Brain pericyte (primary cell): ENCODE measurements at places on chromosomes 5 and 9.

- no peak for DNase-seq
Measured at GRCh38 chr5:63981864-63982263, 19.6 kb upstream of the HTR1A start.

DNA sequence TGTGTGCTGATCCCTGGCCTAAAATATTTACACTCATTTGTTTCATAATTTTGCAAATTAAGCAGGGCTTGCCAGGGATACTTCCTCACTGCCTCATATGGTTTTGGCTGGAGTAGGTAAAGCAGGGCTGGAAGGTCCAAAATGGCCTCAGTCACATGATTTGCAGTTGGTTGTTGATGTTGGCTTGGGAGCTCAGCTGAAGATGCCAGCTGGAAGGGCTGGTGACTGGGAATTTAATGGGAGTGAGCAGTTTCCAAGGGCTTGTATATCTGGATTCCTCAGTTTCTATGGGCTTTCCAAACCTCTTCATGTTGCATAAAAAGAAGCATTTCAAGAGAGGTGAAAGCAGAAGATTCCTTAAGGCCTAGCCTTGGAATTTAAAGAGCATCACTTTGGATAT is 729.3 kb downstream of the CDH18 start:
- DNase-seq = no peak

- DNase-seq = no peak
Measured at GRCh38 chr5:88045931-88046461, 222.6 kb downstream of the TMEM161B start.

DNA sequence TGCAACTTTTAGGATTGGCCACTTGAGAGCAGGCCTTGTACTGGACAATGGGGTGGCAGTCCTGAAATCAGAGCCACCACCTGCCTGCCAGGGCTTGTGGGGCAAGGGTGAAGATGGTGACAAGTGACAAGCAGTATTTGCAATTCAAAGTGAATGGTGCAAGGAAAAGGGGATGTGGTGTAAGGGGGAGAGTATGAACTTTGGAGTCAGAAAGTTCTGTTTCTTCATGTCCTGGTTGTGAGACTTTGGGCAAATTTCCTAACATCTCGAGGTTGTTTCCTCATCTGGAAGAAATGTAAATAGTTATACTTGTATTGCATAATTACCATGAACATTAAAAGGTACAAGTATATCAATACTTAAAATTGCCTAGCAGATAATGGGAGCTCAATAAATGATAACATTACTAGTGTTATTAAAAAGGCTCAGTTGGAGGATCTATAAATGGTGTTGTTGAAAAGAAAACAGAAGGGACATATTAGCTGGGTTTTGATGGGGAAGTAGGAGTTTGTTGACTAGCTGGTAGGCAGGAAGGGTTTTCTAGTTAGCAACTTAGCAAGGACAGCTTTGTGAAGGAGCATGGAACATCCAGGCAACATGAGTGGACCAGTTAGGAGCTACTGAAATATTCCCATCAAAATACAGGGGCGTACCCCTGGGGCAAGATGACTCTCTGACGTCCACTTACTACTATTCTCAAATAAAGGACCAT is 21.3 kb upstream of the MEGF9 start:
- DNase-seq = no peak

GRCh38 chr5:179272326-179273072 is 72.8 kb downstream of the ADAMTS2 start:
- DNase-seq = no peak

DNA sequence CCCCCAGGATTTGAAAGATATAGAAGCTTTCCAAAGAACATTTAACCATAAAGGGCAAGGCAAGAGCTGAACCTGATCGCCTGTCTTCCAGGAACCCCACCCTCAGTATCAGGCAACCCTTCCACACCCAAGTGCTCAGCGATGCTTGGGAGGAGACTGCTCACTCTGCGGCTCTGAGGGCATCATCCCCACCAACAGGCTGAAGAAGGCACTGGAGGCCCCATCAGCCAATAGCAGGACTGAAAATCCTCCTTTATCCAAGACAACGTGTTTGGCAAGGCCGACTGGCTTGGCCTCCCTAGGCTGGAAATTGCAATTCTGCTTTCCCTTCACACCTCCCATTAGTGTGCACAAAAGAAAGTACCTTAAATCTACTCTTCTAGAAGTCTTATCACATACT is 1.4 kb upstream of the PPP2CA start:
- DNase-seq = no peak

GRCh38 chr5:25094219-25094618 is 449.4 kb upstream of the CDH10 start:
- DNase-seq = no peak

- no peak for DNase-seq
Measured at GRCh38 chr5:80864706-80865435, 95.3 kb upstream of the RASGRF2 start.

DNA sequence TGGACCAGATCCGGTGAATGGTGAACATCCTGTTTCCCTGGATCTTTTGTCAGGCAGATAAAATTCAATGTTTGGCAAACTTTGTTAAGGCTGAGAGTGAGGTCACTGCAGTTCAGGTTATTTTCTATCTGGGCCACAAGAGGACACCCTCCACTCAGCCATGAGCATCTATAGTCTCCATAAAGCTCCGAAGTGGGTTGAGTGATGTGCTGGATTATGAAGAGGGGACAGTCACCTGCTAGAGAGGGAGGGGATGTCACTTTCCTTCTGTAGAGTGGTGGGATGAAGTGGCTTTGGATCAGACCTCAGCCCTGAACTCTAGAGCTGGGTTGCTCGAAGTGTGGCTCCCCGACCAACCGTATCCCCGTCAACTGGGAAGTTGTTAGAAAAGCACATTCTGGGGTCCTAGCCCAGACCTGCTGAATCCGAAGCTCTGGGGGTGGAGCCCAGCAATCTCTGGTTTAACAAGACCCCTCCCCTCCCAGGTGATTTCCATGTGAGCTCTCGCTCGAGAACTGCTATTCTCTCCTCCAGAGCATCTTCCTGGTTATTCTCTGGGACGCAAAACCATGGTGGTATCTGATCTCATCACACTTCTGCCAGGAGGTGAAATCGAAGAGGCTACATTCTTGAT is 31.8 kb upstream of the FGF1 start:
- DNase-seq = no peak

- DNase-seq = no peak
Measured at GRCh38 chr5:151238303-151238741, 14.4 kb upstream of the CCDC69 start.

- no peak for DNase-seq
Measured at GRCh38 chr5:151637676-151638075, 46.5 kb upstream of the FAT2 start.

GRCh38 chr5:30040488-30041118 is 1152.9 kb upstream of the CDH6 start:
- peak; percentile 44 for DNase-seq

- DNase-seq = no peak
Measured at GRCh38 chr5:62284946-62285891, 20.8 kb upstream of the KIF2A start.

DNA sequence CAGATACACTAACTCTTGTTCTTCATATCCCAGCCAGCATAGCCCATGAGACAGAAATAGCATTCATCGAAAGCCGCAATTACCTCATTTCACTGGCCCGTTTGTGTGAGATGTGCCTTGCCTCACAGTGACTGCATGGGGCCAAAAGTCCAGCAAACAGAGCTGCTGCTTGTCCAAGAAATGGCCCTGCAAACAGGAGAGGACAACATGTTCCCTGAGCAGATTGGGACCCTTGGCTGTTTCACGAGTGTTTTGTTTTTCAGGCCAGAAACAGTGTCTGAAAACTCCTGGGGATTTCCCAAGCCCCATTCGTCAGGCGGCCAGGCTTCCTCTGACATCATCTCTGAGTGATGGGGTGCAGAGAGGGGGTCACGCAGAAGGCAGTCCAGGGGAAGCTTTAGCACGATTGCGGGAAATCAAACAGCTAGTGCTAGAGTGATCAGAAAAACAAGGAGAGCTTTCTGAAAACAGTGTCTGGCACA is 503.6 kb upstream of the PAPPA start:
- DNase-seq = peak; percentile 87

DNA sequence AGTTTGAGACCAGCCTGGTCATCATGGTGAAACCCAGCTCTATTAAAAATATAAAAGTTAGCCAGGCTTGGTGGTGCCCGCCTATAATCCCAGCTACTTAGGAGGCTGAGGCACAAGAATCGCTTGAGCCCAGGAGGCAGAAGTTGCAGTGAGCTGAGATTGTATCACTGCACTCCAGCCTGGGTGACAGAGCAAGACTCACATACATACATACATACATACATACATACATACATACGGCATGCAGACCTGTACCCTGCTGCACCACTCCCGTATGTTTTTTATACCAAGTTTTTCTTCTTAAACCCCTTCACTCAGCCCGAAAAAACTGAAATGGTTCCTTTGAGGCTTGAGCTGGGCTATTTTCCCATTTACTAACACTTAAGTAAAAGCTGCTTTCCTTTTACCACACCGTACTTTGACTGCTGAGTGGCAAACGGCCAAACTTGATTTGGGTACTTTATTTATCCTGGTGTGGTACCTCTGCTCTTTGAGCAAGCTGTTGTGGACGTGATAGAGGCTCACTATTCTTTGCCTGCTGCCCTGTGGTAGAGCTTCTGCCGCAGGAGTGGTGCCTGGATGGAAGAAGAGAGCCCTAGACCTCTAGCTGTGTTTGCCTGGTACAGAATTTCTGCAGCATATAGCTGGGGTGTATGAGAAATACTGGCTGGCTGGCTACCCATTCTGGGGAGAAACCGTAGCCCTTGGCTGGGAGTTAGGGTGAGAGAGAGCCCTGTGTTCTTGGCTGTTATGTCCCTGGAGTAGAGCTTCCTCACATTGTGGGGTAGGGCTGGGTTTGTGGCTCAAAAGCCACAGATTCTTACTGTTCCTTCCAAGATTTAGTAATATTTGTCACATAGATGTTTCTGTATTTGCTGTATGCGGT is 19.4 kb downstream of the IPO11 start:
- DNase-seq = no peak

DNA sequence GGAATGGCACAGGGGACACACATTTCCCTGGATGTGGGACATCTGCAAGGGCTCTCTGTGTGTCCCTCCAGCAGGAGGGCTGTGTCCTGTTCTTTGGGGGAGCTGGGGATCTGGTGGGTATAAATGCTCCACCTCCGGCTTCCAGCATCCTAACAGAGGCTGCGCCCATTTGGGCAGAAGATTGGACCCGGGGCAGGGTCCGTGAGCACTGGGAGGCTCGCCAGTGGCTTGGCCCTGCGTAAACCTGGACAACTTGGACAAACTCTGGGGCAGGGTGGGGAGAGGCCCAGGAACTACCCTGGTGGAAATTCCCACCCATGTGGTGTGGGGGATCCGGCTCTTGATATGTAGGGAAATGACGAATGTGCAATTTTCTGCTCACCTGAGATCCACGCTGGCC is 80.9 kb downstream of the GADD45G start:
- no peak for DNase-seq

DNA sequence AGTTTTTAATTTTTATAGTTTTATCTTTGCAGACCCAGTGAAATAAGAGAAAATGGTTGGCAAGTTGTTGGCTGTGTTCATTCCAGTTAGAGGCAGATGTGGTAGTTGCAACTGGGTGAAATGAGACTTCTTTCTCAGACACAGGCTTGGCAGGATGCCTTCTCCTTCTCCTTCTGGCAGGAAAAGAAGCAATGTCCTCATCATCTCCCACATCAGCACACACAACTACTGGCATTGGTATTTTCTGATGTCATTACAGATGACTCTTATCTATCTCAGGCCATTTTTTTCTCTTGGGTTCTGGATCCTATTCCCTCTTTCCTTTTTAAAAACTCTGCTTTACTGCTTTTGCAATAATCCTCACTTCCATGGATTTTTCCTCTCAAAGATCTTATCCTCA is 103.3 kb upstream of the EDIL3 start:
- DNase-seq = no peak

- no peak for DNase-seq
Measured at GRCh38 chr5:68710514-68710913, 383.3 kb upstream of the SLC30A5 start.

DNA sequence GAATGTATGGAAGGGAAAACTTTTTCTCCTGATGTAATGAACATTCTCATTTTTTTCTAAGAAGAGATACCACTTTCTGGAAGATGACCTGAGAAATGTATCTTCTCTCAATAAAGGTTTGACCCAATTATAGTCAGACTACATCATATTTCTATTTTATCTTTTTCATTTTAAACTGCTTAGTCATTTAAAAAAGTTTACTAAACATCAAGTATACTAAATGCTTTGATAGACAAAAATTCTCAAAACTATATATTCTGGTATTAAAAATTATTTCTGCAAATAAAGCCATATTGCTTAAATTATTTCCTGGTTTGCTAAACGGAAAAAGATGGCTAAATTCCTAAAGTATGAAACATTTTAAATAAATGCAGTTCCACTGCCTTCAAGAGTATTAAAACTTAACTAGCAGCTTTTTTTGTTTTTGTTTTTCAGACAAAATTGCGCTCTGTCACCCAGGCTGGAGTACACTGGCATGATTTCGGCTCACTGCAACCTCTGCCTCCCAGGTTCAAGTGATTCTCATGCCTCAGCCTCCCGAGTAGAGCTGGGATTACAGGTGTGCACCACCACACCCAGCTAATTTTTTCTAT is 37.1 kb downstream of the FBXW11 start:
- no peak for DNase-seq

DNA sequence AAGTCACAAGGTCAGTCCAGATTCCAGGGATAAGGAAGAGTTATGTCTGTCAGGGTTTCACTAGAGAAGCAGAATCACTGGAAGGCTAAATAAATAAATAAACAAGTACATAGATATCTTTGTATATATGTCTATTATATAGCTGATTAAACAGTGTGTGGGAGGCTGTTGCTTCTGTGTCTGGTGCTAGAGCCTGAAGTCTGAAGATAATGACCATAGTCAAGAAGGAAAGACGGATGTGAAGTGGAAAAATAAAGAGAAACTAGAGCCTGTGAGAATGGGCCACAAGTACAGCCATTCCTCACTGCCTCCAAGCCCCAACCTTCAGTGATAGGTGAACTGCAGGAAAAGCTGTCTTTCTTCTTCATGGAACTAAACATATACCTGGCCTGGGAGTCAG is 4.1 kb upstream of the TMED7 start:
- DNase-seq = no peak

DNA sequence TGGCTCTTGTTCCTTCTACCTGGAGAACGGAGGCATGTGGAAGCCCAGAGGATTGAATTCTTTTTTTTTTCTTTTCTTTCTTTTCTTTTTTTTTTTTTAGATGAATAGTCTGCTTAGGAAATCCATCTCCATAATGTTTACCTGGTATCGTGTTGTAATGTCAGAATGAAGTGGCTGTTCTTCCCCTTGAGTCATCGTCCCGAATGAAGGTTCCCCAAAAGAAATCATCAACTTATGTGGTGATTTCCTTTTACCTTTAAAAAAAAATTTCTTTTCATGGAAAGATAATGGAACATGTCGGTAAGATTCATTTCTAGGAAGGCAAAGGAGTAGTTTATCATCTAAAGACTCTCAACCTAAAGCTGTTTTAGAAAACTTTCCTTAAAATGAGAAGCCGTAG is 59.7 kb downstream of the DOCK8 start:
- no peak for DNase-seq
